ENCODE measurements at places on chromosomes 12 and 14.

DNA sequence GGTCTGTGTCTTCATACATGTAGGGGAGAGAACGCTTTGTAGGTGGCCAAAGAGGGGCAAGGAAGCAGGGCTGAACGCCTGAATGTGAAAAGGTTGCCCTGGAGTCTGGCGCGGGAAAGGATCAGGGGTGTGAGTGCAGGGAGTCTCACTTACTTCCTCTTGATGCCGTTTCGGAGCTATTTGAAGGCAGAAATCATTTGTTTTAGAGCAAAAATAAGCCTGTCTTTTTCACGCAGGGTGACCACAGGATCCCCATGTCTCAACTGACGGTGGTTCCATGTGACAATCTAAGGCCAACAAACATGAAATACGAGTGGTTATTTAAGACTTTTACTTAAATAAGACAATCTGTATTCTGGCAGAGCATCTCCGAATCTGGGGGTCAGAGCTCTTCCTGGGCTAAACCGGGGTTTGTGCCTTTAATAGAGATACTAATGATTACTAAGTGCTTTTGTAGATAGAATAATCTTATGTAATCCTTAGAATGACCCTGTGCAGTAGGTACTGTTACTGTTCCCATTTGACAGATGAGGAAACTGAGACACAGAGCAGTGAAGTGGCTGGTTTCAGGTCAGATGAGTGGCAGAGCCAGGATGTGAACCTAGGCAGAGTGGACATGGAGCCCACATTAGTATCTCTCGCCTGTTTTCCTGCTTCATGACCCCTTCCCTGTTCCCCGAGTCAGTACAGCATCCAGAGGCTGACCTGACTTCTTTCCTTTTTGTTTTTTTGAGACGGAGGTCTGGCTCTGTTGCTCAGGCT lies 1.9 kb downstream of the BRI3BP start:
- DNase-seq: no peak

DNA sequence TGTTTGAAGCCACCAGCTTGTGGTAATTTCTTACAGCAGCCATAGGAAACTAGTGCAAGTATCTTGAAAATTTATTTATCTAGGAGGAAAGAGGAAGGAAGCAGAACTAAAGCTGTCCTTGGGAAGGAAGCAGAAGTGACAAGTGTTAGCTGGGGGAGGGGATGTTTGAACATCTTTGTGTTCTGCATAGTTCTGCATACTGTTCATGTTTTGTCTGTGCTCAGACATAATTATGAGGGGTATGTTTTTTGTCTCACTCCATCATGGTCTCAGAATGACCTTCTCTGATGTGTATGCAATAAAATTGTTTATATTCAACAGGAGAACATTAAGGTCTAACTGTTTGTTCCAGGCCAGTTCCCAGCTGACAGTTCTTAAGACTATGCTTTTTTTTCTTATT lies 606.5 kb downstream of the GALC start:
- no peak for DNase-seq

DNA sequence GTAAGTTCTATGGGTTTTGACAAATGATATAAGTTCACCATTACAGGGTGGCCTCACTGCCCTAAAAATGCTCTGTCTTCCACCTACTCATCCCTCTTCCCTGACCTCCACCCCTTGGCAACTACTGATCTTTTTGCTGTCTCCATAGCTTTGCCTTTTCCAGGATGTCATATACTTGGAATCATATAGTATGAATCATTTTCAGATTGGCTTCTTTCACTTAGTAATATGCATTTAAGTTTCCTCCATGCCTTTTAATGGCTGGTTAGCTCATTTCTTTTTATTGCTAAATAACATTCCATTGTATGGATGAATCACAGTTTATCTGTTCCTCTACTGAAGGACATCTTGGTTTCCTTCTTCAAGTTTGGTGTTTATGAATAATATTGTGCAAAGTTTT lies 14.0 kb upstream of the PEX5 start:
- no peak for DNase-seq

GRCh38 chr12:990661-991349 lies at the start of gene ERC1:
Gene ERC1 (plus strand): TSS chr12:991223. CDS start chr12:1027904, 36,681 bp downstream.
- DNase-seq: peak; percentile 94

DNA sequence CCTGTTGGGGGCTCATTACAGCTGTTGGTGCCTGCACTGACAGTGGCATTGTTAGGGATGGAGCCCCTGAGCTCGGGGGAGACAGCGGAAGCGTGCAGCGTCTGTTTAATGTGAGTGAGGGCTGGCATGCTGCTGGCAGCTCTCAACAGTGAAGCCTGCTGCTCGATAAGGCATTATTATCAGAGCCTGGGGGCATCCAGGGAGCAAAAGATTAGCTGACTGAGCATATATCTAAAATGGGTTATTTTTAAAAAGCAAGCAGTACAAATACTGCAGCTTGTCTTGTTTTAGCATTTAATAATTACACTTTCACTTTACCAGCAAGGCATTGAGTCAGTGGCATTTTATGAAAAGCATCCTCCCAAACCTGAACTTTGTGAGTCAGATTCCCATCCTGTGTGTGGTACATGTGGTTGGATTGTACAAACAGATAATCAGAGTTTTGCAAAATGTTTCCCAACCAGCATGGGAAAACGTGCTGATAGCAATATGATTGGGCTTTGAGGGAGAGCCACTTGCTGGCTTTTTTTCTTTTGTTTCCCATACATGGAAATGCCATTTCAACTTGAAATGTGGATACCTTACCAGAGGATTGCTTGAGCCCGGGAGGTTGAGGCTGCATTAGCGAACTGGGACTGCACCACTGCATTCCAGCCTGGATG lies 150.8 kb downstream of the PRKCH start:
- peak; percentile 77 for DNase-seq

- DNase-seq: no peak
Measured at GRCh38 chr14:90730206-90730766, 85.9 kb downstream of the TTC7B start.

GRCh38 chr14:92581966-92582566 lies 68.5 kb downstream of the RIN3 start:
- no peak for DNase-seq

GRCh38 chr12:104738776-104739642 lies 219.1 kb downstream of the SLC41A2 start:
- no peak for DNase-seq

GRCh38 chr12:60847281-60847680 lies 1251.5 kb downstream of the SLC16A7 start:
- DNase-seq: no peak

DNA sequence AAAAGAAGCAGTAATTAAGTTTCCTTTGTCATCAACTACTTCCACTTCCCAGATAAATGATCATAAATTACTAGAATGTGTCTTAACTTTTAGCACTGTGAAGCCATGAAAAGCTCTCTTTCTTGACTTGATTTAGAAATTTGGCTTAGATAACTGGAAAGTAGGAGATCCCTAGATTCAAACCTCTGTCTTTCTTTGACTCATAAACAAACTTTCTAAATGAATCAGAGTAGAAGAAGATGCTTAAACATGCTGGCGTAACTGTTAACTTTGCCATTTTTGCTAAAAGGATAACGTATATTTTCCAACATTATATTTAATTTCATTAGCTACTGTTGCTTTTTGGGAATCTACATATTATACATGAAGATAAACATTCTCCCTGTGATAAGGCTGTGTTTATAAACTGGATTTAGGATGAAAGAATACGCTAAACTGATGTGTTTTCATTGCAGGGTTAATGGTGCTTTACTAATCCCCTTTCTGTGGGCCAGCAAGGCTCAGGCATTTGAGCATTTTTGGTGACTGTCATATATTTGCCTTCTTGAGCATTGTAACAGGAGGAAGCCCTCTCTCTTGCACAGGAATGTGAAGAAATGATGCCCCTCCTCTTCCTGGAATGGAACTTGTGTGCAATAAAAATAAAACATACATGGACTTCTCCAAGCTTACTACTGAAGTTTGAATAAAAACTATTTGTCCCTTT lies 301.4 kb downstream of the BMP4 start:
- DNase-seq: no peak
